ENCODE measurements at places on chromosomes 4 and X.

- no peak for DNase-seq
Measured at GRCh38 chr4:3868211-3869173, 102.3 kb downstream of the ADRA2C start.

DNA sequence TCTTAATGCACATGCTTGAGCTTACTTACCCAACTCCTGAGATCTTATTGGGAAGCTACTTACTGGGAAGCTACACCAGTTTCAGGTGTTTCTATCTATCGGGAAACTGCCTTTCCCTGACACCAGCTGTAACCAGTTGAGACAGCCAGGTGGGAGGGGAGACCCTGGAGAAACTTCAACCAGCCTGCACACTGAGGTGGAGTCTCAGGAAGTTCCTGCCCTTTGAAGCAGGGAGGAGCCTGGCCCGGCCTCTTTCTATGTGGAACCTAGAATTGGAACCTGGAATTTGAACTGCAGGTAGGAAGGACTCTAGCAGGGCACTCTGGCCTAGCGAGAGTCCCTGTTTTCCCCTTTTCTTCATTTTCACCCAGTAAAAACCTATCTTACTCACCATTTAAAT is 425.8 kb upstream of the PABPC4L start:
- DNase-seq = no peak

DNA sequence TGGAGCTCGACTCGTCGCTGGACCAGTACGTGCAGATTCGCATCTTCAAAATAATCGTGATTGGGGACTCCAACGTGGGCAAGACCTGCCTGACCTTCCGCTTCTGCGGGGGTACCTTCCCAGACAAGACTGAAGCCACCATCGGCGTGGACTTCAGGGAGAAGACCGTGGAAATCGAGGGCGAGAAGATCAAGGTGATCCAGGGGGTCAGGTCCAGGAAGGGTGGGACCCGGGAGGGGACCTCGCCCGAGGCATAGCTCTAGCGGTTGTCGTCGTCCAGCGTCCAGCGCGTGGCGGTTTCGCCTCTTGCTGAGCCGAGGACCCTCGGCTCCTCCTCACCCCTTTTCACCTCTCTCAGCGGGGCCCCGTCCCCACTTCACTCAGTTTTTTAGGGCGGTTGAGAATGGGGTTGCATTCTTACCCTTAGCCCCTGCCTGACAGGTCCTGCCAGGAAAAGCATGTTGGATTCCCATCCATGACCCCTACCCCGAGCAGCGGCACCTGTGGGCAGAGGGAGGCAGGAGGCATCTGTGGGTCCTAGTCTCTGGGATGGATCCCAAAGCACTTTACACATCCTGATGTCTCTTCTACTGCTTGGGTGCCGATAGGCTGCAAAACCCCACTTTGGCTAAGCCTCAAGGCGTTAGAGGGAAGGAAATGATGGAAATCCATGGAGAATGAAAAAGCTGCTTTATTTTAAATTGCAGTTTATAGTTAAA is 524 bp downstream of the RAB33A start:
- DNase-seq = no peak

DNA sequence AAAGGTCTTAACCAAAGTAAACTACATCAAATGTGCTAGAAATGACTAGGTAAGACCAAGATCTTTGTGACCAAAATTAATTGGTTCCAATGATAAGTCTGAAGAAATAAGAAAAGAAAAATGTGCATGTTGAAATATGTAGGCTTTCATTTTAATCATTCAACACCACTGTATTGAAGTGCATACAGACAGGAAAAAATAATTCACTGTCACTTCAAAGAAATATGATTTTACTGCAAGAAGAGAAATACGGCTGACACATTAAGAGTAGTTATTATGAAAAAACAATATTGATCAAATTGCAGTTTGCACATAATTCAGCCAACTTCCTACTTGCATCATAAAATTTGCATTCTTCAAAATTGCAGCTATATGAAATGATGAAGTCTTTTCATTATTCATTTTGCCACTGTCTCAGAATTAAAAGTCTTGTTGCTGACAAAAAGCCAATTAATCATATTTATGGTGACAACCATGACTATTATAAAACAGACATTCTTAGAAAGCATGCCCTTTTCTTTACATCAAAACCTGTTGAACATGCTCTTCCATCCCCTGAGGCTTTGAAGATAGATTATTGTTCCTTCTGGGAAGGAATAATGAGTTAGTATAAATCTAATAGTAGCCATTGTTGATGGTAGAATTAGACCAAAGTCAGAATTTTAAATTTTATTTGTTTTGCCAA is 405.9 kb upstream of the MAD2L1 start:
- DNase-seq = no peak

- no peak for DNase-seq
Measured at GRCh38 chr4:39308611-39309010, 57.6 kb downstream of the RFC1 start.

DNA sequence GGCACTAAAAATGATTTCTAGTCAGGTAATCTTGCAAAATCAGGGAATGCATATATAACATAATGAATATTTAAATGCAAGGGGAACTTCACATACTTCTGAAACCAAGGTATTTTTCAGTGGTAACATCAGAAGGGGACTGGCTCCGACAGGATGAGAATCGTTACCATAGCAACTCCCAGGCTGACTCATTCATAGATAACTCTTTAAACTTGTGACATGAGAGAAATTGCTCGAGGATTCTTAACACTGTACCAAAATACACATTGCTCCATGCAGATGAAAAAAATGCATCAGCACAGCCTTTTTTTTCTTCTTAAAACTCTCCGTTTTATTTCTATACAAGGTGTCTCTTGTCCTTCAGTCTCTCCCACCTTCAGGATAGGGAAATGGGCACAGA is 114.3 kb downstream of the GABRB1 start:
- DNase-seq = no peak

DNA sequence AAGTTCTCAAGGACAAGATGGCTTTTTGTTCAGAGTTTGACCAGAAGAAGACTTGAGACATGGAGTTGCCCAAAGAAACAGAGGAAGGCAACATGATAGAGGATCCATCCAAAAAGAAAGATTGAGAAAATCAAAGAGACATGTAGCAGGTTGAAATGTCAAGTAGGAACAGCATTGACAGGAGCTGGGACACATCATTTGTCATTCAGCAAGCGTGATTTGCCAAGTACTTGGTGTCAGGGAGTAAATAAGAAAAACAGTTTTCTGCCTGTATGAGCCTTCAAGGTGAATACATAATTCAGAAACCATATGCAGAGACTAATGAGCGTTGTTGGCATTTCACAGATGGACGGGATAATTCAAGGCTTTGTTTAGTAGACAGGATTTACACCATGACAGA is 11.2 kb downstream of the SMIM31 start:
- no peak for DNase-seq

GRCh38 chr4:56681853-56682525 is 893 bp upstream of the HOPX start:
- DNase-seq = no peak

DNA sequence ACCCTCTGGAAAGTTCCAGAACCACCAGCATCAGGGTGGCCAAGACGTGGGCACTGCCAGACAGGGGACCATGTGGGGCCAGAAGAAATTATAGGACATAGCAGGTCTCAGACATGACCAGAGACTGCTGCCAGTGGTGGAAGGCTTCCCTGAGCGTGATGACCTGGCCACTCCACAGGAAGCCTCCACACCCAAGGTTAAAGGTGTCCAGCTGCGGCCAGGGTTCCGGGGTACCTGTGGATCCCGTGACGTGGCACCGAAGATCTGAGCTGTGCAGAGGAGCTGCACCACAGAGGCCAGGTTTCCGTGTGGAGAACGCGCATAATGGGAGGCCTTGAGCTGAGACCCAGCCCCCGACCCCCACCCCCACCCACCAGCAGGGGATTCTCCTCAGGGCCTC is 16.4 kb upstream of the CTBP1 start:
- no peak for DNase-seq

DNA sequence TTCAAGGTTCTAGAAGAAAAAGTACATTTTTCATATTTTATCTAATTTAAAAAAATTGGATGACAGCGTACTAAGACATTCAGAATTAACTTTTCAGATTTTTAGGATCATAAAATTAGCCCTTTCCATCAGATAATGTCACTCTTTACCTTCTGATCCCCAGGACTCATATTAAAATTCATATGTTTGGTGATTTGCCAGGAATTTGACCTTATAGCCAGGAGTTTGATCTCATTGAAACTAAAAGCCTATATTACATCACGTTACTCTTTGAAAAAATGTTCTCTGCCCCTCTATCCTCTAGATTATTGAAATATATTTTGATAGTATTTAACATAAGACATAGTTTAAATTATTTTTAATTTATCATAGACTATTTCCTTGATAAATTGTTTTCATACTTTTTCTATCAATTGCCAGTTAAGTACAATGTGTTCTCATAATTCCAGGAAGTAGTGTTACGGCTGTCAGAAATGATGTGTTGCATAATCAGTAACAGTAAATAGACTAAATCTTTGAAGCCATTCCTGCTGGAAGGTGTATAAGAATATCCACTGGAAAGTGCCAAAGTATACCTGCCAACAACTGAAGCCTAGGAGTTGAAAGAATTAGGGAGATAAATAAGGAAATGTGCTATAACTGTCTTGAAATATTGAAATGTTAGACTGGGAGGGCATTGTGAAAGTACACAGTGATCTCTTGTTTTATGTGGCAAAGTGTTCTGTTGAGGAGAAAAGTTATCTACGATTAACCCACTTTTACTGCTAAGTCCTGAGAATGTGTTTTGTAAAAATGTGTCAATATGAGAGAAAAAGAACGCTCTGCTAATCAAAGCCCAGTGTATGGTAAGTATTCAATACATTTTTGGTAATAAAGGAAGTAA is 32.9 kb upstream of the PDGFC start:
- no peak for DNase-seq

GRCh38 chr4:29037501-29037900 is 1682.7 kb upstream of the PCDH7 start:
- no peak for DNase-seq

DNA sequence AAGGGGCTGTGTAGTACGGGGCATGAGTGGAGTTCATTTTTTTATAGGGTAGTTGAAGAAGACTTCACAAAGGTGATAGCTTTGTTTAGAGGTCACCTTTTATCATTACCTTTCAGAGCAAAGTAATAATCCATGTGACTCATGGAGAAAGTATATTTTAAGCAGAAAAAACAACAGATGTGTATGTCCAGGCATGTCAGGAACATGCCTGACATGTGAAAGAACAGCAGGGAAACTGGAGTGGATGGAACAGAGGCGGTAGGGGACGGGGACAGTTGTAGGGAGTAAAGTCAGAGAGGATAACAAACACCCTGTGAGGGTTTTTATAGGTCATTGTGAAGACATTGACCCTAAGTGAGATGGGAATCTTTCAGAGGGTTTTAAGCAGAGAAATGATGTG is 107.6 kb downstream of the USP9X start:
- no peak for DNase-seq

GRCh38 chr4:98890702-98891455 is 38.1 kb downstream of the EIF4E start:
- DNase-seq = no peak

GRCh38 chr4:2254665-2255500 is 7.0 kb downstream of the MXD4 start:
- no peak for DNase-seq

- DNase-seq = no peak
Measured at GRCh38 chr4:186900984-186901383, 177.3 kb upstream of the FAT1 start.

DNA sequence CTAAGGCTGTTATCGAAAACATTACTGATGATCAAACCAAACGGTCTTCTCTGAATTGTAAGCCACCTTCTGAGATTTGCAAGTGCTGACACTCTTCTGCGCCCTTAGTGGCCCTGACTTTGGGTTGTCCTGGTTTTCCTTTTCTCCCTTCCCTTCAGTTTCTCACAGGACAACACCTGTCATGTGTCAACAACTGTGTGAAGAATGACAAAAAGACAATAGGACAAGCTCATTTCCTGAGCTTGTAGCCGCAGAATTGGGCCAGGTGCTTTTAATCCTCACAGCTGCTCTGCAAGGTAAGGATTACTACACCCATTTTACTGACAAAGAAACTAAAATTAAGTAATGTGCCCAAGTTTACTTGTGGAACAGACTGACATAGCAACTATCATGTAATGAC is 44.9 kb upstream of the TXK start:
- no peak for DNase-seq

DNA sequence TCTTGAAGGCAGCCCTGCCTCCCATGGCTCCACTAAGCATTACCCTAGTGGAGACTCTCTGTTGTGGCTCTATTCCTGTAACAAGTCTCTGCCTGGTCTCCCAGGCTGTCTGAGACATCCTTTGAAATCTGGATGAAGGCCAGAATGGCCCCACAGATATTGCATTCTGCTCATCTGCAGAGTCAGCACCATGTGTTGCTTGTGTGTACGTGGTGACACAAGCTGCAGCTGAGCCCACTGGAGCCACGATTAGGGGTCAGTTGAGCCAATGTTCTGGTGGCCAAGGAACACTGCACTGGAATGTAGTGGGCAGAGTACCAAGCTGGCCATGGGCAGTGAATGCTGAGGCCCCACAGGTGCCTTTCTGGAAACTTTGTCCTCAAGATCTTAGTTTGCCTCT is 29.2 kb downstream of the GRID2 start:
- no peak for DNase-seq

DNA sequence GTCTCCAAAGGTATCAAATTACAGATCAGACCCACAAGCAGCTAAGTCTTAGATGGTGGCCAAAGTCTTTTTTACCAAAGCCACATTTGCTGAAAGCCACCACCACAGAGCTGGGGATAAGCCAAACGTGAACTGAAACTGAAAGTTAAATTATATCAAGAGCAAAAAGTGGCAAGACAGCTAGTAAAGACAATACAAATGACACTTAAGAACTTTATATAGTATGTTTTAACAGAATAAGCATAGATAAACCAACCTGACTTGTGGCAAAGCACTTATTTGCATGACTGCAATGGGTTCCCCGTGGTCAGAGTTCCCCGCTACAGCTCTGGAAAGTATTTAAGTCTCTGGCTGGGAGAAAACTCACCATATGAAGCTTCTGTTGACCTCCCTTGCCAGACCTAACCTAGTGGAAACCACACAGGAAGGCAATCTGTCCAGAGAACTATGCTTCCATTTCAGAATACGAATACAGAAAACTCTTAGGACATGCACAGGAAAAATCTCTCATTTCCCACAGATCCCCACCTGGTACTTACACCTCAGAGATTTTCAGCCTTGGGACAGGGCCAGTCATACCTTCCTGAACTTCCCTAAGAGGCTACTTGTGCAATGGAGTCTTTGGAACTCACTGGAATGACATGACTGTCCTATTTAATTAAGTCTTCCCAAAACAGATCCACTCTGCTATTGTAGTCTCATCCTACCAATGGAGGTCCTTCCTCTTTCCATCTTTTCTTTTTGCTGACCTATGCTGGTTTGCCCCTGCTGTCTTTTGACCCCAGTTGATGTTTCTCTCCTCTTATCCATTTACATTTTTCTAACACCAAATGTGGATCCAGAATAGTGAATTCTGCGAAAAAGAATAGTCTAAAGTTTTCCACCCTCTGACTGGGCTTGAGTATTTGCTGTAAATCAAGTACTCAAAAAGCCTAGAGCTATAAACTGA is 225.1 kb downstream of the NR3C2 start:
- no peak for DNase-seq

GRCh38 chr4:46081674-46082073 is 42.2 kb downstream of the GABRG1 start:
- DNase-seq = no peak

- DNase-seq = no peak
Measured at GRCh38 chrX:122625821-122626220, 558.3 kb upstream of the GRIA3 start.

Data from CD4-positive, alpha-beta T cell treated with Interleukin-4 for 1 hour (primary cell).